ENCODE measurements at places on chromosomes 12 and 14.

DNA sequence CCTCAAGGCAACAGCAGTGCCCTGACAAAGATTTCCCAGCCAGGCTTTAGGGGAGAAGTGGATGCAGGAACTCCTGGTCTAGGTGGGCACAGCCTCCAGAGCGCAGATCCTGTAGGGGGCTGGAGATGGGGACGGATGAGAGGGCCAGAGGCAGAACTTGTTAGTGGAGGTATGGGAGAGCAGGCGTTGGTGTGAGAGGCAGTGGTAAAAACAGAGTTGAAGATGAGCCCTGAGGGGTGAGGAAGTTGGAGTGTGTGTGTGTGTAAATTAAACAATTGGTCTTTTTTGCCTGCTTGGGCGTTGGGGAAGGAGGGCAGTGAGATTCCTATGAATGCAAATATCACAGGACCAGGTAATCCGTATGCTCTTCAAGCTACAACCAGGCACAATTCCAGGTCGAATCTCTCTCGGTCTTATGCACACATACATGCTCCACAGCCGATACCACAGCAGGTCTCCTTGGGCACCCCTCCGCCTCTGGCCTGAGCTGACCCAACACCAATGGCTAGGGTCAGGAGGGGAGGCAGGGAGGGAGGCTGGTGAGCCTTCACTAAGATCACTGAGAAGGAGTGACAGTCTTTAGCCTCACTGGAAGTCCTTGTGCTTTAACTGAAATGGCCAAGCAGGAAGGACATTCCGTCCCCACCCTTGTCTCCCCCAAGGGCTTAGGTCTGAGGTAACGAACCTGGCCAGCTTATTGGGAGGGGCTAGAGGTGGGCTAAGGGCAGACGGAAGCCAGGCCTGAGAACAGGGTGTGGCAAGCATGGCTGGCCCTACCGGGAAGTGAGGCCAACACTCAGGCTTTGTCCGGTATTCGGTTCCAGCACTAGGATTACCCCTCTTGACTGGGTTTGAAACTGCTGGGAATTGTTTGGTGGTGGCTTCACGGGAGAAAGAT, 1.5 kb upstream of the KRT7 start:
- no peak for DNase-seq

- DNase-seq: peak; percentile 18
Observed at GRCh38 chr12:116937640-116938039, 26.9 kb downstream of the FBXW8 start.

DNA sequence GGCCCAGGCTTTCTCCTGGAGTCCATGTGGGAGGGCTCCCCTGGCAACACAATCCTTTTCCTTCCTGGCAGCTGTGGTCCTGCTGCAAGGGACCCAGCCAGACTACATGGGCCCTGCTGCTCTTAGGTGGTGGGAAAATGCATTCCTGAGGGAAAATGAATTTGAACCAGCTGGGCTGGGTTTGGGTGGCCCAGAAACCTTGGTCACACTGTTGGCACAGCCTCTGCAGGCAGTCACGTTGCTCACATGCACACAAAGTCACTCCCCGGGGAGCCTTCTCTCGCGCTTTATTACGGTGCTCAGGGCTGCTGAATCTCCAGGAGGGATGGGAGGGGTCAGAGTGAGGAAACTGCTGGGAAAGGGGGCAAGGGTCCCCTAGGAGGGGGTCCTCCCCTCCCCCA, 17.2 kb downstream of the PLEKHG3 start:
- no peak for DNase-seq

DNA sequence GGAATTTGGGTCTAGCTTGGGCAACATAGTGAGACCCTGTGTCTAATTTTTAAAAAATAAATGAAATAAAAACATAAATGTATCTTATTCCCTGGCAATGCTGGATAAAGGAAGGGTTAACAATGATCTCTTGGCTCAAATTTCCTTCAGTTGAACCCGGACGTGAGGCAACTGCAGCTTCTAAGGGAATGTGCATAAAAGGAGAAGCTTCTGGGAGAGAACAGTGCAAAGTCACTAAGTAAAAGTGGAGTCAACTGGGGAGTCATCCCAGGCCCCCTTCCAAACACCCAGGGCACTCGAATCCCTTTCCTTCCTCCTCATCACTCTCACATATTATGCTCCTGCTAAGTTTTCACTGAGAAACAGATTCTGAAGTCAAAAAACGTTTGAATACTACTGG, 147.3 kb downstream of the PPM1H start:
- DNase-seq: no peak

DNA sequence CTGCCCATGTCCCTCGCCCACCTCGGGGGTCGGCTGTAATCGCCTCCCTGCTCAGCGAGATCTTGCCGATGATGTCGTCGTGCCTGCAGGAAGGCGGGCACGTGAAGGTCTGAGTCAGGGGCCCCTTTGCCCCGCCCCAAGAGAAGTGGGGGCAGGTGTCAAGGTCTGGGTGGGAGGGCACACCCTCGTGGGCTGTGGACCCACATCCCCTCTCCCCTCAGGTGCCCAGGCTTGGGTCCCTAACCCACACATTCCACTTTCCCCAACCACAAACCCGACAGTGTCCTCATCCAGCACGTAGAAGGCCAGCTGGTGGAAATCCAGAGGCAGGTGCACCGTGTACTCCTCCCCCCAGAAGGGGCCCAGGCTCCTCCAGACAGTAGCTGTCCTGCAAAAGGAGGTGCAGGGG, 7.8 kb downstream of the RASAL1 start:
- DNase-seq: no peak

DNA sequence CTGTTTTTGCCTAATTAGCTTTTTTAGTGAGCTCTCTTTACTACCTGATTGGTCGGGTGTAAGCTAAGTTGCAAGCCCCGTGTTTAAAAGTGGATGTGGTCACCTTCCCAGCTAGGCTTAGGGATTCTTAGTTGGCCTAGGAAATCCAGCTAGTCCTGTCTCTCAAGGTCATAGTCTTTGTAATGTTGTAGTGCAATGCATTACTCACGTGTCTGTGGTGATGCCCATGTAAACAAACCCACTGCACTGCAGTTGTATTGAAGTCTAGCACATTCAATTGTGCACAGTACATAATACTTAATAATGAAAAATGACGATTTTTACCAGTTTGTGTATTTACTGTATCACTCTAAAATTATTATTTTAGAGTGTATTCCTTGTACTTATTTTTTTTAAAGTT, 335.5 kb downstream of the NUAK1 start:
- DNase-seq: no peak

DNA sequence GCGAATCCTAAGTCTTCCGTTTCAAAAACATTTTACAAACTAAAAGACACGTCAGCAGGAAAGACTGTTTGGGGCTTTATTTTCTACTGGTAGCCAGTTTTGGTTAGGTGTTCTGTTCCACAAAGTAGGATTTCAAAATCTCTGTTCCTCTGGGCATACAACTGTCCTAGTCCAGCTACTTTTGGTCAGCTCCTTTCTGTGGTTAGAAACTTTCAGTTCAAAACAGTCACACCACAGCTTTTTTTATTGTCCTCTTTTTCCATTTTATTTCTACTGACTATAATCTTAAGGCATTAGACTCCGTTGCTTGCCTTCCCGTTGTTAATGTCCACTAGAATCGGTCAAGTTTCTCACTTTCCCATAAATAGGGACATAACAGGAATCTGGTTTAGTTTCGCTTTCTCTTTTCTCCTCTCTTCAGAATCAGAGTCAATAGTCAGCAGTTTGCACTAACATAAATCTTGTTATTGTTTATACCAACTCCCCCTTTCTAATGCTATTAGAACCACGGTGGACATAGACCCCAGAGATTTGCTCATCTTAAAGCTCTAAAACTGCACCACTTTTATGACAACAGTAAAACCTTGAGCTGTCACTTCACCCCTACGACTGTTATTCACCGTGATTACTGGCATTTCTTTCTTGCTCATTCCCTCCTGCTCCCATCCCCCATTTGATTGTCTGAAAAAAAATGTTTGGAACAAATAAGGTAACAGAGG, 41.5 kb upstream of the NPAS3 start:
- DNase-seq: no peak

DNA sequence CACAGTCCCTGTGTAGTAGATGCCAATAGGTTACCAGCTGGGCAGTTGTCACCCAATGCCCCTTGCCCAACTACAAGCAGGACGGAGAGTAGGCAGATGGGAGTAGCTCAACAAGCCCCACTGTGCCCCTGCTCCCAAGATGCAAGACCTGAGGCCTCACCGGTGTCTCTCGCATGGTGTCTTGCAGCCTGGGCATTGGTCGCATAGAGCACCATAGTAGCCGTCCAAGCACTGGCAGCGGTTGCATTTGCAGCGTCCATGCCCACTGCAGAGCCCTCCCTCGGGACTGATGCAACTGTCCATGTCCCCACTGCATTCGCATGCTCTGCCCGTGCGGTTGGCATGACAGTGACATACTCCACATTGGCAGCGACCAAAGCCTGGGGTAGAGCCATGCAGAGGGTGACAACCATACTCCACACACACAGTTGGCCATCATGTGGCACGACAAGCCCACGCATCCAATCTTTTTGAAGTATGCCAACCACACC, 11.9 kb upstream of the CSAD start:
- no peak for DNase-seq

DNA sequence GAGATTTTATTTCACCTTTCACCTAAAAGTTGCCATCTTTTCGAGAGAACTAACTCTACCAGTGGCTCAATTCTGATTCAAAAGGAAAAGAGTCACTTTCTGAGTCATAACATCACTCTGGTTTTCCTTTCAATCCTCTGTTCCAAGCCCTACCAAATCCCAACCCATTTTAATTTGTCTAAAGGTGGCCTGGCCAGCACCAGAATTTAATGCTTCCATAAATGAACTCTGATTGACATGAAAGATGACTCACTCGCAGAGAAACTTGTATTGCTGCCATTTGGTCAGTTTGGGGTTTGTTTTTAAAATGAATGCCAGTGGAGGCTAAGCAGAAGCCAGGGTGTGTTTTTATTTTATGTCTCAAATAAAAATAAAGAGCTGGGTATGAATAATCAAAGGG, 117.4 kb upstream of the SOX5 start:
- no peak for DNase-seq

DNA sequence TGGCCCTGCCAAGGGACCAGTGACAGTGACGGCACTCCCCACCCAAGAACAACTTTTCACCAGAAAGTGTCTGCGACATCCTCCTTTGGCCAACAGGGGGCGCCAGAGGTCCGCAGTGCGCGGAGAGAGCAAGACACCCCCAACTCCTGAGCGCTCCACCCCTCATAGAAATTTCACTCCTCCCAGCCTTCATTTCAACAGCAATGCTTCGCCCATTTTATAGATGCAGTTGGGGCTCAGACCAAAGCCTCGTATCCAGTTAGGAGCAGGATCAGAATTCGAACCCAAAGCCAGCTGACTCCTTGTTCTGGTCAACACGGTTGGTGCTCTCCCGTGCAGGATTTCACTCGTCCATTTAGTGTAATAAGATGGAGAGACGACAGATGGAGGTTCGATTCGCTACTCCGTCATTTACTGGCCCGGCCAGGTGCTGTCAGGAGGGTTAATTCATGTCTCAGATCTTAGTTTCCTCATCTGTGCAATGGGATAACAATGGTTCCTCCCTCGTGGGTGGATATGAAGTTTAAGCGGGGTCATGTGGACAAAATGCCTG, 2.4 kb upstream of the POP5 start:
- DNase-seq: peak; percentile 86

- DNase-seq: no peak
Observed at GRCh38 chr12:55816881-55817344, 611 bp downstream of the SARNP start.

DNA sequence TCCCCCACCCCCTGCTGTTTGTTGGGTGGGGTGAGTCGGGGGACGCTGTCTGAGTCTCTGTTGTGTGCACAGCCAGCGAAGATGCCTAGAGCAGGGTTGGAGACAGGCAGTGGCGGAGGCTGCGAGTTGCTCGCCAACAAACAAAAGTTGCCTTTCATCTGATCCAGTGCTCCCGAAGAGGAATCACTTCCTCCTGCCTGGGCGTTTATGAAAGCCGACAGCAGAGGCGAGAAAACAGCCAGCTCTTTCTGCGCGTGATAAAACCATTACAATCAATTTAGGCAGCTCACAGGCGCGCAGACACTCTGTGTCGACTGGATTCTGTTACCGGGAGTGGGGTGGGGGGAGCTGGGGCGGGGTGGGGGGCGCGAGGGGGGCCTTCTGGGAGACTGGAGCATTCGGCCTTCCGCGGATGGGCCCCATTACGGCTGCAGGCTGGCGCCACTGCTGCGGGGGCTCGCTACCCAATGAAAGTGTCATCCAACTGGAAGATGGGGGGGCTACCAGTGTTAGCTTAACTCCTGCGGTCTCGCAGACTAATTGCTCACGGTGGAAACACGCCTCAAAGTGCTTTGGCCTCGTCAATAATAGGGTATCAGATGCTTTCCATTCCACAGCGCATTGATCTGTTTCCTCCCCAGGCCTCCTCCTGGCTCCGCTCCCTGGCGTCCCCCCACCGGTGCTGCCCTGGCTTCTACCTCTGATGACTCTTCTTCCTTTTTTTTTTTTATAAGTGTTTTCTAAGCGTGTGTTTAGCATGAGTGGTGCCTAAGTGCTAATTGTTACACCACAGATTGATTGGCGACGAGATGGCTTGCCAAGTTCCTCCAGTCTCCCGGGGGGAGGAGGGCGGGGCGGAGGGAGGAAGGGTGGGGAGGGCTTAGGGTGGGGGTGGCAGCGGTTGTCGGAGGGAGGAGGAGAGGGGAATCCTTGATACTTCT, 678.4 kb downstream of the MED13L start:
- peak; percentile 18 for DNase-seq

- DNase-seq: no peak
Observed at GRCh38 chr12:101563212-101563611, 31.6 kb upstream of the MYBPC1 start.

GRCh38 chr12:97131220-97131981, 224.3 kb downstream of the NEDD1 start:
- no peak for DNase-seq

GRCh38 chr12:28065374-28065773, 92.8 kb upstream of the PTHLH start:
- no peak for DNase-seq

GRCh38 chr14:88049266-88049665, 44.3 kb downstream of the GPR65 start:
- no peak for DNase-seq

DNA sequence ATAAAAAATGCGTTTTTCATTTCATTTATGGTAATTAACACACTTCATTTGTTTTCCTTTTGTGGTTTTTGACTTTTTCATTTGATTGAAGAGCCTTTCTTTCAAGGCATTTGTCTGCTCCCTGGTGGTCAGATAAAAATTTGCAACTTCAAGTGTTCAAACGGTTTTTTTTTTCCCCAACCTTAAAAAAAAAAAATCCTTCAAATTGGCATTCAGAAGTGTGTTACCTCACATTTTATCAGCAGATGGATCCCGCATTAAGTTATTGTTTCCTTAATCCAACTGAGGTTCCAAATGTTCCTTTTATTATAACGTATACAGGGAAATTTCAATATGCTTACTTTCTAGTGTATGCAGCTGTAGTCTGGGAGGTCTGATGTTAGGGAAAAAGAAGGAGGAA, 47.2 kb downstream of the MYF5 start:
- peak; percentile 28 for DNase-seq

GRCh38 chr14:89247457-89248122, 169.4 kb downstream of the FOXN3 start:
- no peak for DNase-seq

DNA sequence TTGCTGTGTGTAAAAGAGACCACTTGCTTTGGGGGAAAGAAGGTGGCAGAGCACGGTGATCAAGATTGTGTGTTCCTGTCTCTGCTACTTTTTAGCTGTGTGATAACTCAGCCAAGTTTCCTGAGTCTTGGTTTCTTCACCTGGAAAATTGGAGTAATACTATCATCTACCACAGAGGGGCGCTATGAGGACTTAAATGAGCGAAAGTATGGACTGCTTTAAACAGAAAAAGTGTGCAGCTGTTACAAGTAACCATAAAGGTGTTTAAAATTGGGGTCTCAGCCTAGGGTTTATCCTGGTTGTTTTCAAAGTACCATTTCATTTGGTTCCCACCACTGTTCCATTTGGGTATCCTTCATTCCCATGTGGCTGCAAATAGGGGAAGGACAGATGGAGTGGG, 65.9 kb upstream of the WSCD2 start:
- no peak for DNase-seq

All from nephron progenitor cell (in vitro differentiated cells).